ENCODE measurements at places on chromosomes 16 and 17. TPM values are rescaled to one million over a fixed set of nuclear protein-coding genes. Genes with fewer than 3 reads are reported as not detected.

Gene SDR42E1
- total RNA-seq: 0.20 TPM

Gene KRTAP4-9
- total RNA-seq: not detected

Gene GINS2
- 7.1 TPM for total RNA-seq

Gene ACAP1
- not detected for total RNA-seq

Gene RAC3
- total RNA-seq: 46.0 TPM

Gene EPN3
- 0.12 TPM for total RNA-seq

Gene KRTAP3-2
- total RNA-seq: not detected

Gene RRAD
- total RNA-seq: 1.1 TPM

Gene TBX21
- total RNA-seq: not detected

Gene PNMT
- not detected for total RNA-seq

Gene RGS11
- total RNA-seq: 18.2 TPM

Gene OR2C1
- not detected for total RNA-seq

Gene COQ9
- 45.1 TPM for total RNA-seq

Gene ST6GALNAC2
- total RNA-seq: 0.32 TPM

Gene NOTUM
- 39.8 TPM for total RNA-seq

Gene SYCE1L
- 12.8 TPM for total RNA-seq

Gene B4GALNT2
- total RNA-seq: 0.98 TPM

Gene IGFALS
- 0.39 TPM for total RNA-seq

Gene TGFB1I1
- 19.2 TPM for total RNA-seq

Gene HAS3
- 0.42 TPM for total RNA-seq

Gene GAS2L2
- 0.27 TPM for total RNA-seq

Gene MT2A
- total RNA-seq: not detected

Gene ASIC2
- 0.74 TPM for total RNA-seq

Gene PDILT
- total RNA-seq: not detected

Gene DHRS13
- 17.0 TPM for total RNA-seq

Gene CPNE7
- 17.8 TPM for total RNA-seq

Gene MYCBPAP
- 2.5 TPM for total RNA-seq

Gene SRL
- total RNA-seq: 0.37 TPM

Gene NKD1
- 31.3 TPM for total RNA-seq

Gene KRT20
- total RNA-seq: not detected

Gene TRIM65
- 24.3 TPM for total RNA-seq

Gene CACNG3
- total RNA-seq: 2.2 TPM

Gene SHBG
- total RNA-seq: not detected

Gene CHST6
- total RNA-seq: 4.0 TPM

Gene TVP23B
- 35.9 TPM for total RNA-seq

Gene RNF43
- not detected for total RNA-seq

Gene TMC6
- total RNA-seq: 1.1 TPM

Gene LHX1
- total RNA-seq: 2.6 TPM

Gene DNAI2
- total RNA-seq: not detected

Gene OR3A3
- total RNA-seq: not detected

Gene TPSG1
- not detected for total RNA-seq

Gene SLC5A11
- total RNA-seq: not detected

Gene MT4
- not detected for total RNA-seq

Gene CRYBA1
- 2.7 TPM for total RNA-seq

Gene PLK1
- total RNA-seq: 16.9 TPM

Gene CNTNAP1
- 44.8 TPM for total RNA-seq

Measured in glutamatergic neuron (in vitro differentiated cells).